GM12892 (cell line): ENCODE measurements at places on chromosomes 2 and 18.

DNA sequence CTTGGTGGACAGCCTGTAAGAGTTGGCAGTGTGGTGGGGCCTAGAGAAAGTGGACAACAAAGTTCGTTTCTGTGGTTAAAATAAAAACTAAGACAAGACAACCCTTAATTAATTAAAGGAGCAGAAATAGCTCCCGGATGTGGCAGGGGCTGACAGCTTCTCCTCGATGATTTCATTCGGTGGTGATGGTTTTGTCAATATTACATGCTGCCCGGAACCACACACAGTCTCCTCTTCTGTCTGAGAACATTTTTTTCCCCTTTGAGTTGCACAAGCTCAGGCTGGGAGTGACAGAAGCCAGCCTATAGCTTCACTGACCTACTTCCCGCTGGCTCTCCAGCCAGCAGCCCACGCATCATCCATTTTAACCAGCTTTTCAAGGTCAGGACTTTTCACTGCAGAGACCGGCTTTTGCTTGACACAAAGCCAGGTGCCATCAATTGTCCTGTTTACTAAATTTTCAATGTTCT, 378.8 kb downstream of the SLC4A3 start:
- no peak for DNase-seq

- DNase-seq: no peak
These were observed 432.7 kb upstream of the RAB12 start for GRCh38 chr18:8176554-8176953.

GRCh38 chr2:124001696-124002430, 23.2 kb upstream of the CNTNAP5 start:
- no peak for DNase-seq

DNA sequence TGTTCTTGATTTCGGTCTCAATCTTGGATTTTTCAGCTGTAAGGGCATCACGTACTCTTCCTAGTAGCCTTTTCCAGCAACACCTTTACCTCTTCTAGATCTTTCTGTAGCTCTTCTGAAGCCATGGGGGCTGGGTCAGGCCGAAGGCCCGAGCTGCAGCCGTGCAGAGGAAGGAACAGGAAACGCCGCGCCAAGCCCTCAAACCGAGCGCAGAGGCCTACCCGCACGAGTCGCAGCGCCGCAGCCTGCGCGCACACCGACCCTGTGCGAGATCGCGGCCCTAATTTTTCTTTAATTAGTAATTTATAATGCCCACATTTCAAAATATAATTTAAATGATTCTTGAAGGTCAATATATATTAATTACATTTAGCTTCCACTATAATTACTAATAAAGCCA, 483.8 kb downstream of the NUP35 start:
- DNase-seq: no peak

DNA sequence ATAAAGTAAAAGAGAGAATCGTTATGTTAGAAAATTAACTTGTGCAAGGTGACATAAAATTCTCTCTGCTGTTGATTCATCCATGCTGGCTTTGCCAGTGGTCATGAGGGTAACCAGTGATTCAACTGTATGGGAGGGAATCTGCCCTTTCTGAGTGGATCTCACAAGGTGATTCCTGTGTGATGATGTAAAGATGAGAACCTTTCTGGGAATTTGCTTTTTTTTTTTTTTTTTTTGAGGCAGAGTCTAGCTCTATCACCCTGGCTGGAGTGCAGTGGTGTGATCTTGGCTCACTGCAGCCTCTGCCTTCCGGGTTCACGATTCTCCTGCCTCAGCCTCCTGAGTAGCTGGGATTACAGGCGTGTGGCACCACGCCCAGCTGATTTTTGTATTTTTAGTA, 23.3 kb downstream of the RAB31 start:
- no peak for DNase-seq
